Activated CD4-positive, alpha-beta T cell treated with anti-CD3 and anti-CD28 coated beads for 4 hours (primary cell): ENCODE measurements at places on chromosomes 2 and 18.

DNA sequence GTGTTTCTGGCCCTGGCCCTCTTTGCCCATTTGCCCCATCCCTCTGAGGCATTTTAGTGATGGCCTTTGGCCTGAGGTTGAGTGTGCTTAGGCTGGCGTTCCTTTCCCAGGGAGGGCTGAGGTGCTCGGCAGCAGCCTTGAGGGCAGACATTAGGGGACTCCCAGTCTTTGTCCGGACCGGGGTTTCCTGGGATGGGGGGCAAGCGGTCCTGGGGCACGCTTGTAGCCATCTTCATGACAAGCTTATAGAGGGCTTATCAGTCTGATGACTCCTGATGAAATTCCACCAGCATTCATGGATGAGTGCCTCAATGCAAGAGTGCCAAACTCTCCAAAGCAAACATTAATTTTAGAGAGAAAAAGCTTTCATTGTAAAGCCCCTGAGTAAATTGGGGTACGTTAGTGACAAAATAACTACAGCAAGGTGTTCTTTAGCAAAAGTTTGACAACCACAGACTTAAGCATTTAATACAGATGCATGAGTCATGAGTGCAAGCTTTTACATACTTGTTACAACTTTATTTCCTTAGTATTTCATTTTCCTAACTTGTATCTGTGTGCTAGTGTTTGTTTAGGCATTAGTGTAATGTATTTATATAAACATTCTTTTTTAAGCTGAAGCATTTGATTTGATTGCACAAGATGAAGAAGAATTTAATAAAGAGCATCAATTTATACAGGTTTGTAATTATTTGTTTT lies 45.6 kb downstream of the CEP192 start:
- DNase-seq: no peak

DNA sequence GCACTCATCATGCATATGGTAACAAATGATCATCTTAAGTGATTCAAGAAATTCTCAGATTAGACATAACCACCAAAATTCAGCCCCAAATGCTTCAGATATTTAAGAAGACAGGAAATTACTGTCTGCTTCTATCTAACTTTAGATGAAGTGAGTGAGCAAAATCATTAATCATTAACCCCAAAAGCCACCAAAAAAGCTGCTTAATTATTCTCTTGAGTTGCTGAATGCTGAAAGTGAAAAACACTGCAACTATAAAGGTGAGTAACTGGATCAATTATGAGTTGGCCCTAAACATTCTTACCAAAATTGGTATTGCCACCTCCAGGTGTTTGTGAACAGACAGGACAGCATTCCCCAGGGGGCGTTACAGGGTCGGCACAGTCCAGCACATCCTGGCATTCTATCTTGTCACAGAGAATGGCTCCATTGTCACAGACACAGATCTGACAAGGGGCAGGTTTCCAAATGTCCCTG lies 69.6 kb downstream of the COL5A2 start:
- no peak for DNase-seq

- DNase-seq: no peak
Measured at GRCh38 chr2:127225186-127225960, 5.3 kb upstream of the CYP27C1 start.

DNA sequence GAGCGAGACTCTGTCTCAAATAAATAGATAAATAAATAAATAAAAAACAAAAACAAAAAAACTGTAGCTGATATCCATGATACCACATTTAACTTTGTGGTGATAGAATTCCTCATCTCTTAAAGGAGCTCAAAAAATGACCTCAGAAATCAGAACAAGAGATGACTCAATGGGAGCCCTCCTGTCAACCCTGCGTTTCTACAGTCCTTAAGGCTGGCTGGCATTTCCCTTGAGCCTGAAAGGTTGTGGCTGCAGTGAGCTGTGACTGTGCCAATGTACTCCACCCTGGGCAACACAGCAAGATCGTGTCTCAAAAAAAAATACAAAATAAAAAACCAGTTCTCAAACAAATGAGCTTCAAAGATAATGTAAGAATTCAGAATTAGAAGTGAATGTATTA lies 40.4 kb downstream of the CHST9 start:
- no peak for DNase-seq

DNA sequence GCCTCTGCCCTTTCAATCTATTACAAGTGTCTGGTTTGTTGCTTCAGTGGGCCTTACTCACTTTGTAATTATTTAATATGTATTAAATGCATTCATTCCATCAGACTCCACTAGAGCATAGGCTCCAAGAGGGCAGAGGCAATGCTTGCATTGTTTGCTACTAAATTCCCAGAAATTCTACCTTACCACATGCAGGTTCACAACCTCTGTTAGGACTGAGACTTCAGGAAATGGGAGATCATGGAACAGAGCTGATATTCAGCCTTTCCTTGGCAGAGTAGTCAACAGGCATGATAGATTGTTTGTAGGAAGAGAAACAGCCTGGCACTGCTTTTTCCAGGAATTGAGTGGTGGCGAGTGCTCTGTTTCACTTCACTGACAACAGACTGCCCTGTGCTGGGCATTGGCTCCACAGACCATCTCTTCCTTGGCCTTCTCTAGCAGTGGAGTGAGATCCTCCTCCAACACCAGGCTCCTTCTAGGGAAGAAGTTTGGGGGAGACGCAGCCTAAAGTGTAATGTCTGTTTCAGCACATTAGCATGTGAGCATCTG lies 6.2 kb upstream of the MATN3 start:
- DNase-seq: no peak

DNA sequence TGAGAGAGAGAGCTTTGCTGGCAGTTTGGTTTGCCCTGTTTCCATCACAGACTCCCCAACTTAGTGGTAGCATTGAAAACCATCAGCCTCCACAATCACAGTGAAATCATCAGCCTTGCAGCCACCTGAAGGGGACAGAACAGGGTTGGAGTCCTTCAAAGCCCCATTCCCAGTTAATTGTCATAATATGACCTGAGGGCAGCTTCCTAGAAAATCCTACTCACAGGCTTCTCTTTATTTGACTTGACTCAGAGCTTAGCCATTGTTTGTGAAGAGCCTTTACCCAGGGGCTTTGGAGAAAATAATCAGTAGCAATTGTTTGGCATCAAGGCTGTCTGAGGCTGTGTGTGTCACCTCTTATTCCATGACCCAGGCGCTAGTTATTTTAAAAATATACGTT lies 308.7 kb downstream of the CBLN2 start:
- DNase-seq: no peak

DNA sequence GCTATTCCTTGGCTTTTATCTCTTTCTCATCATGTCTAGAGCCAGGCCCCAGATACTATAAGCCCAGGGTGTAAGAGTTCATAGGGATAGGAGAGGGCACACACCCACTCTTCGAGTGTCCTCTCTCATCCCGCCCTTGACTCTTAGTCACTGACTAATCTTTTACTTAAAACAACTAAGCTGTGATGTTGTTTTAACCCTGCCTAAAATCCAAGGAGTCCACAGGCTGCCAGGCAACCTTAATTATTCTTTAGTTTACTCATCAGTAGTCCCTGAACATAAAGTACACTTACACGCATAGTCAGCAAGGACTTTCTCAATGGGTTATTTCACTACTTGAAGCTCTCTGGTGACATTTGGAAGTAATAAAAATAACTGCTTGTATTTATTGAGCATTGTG lies 28.4 kb downstream of the GREB1L start:
- no peak for DNase-seq

DNA sequence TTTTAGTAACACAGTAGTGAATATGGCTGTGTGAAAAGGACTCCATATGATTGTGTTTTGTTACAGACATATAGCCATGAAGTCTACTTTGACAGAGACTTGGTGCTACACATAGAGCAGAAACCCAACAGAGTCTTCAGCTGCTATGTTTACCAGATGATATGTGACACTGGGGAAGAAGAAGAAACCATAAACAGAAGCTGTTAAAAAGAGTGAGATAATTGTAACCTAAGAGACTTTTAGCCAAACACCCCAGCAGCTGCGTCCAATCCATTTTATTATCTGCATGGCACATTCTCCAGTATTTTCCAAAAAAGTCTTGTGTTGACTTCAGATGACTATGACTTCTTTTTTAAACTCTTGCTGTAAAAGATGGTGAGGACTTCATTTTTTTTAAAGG lies 41.4 kb upstream of the CYBRD1 start:
- no peak for DNase-seq

DNA sequence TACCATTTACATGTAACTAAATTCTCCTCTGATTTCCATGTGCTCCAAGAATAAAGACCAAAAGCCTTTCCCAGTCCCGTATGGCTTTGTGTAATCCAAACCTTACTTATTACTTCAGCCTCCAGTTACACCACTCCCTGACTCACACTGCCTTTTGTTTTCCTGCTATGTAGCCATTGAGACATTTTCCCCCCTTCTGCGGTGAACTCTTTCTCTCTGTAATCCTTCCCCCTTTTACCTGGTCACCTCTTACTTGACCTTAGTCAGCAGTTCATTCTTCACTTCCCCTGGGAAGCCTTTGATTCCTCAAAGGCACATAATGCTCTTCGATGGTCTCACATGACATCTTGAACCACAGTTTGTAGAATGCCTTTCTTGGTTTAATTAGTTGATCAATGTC lies 256.0 kb upstream of the FANCL start:
- DNase-seq: no peak

DNA sequence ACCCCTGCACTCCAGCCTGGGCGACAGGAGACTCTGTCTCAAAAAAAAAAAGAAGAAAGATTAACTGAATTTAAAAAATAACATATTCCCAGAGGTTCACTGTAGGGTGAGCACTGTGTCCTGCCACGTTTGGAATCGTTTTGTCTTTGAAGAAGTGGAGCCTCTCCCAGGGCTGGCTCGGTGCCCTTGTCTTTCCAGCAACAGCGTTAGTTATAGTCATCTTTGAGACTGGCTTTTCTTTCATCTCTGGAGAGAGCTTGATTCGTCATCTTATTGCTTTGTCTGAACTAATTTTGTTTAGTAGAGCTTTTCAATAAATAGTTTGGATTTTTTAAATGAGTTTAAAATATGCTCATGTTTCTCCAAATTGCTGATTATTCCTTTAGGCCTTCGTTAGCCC lies 50.5 kb downstream of the IMPA2 start:
- DNase-seq: no peak

DNA sequence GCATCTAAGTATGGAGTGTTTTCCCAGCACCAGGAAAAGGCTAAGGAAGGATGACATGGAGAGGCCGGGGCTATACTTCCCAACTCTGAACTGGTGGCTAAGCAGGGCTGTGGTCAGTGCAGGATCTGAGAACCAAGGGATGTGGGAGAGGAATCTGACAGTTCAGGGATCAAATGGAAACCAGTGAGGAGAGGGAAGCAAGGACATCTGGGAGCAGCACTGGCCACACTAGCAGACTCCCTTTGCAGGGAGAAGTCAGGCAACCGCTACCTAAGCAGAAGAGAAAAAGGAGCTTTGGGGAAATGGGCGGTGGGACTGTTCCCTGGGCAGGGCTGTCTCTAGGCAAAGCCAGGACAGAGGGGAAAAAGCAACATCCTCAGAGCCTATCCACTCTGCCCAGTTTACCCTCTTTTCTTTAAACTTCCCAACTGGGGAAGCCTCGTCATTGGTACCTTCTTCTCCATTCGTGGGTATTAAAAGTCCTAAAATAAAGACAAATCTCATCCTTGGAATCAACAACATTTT lies 105.8 kb upstream of the MEIS1 start:
- no peak for DNase-seq

DNA sequence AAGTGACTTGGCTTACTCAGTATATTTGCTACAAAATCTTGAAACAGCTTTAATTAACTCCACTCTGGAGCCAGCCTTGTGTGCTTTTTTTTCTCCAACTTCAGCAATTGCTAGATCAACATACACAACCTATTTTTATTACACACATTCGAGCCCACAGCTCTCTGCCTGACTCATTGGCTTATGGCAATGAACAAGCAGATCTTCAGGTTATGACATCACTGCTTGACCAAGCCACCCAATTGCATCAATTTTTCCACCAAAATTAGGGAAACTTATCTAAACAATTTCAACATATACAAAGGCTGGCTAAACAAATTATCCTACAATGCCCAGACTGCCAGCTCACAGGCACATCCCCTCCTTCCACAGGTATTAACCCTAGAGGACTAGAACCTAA lies 39.6 kb upstream of the PDK1 start:
- DNase-seq: no peak

DNA sequence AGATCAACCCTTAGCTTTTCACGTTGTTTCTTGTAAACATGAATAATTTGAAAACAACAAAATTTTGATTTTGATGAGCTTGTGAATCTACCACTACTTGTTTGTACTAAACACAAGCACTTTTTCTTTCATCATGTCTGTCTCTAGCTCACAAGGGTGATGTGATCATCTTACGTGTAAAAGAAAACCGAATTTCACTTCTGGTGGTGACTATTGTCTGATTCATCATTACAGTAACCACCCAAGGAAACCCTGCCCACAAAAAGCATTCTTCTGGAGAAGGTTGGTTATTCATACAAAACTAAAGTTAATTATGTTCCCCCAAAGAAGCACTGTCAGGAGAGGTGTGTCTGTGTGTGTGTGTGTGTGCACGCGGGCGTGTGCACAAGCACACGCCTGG lies 285.4 kb downstream of the ZNF516 start:
- DNase-seq: no peak

DNA sequence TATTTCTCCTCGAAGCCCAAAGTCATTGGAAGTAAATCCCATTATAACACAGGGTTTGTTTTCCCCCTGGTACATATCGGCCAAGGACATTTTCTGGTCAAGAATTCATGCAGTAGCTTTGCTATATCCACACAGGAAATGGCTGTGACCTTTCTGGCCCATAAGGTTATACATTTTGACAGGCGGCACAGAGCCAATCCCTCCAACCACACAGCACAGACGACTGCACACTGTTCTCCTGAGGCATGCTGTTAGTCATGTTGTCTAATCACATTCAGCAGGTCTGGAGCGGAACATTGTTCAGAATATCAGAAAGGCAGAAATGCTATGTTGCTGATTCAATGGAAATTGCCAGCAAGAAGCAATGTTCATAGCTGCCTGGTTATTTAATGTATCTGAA lies 742.3 kb upstream of the SLC8A1 start:
- no peak for DNase-seq

DNA sequence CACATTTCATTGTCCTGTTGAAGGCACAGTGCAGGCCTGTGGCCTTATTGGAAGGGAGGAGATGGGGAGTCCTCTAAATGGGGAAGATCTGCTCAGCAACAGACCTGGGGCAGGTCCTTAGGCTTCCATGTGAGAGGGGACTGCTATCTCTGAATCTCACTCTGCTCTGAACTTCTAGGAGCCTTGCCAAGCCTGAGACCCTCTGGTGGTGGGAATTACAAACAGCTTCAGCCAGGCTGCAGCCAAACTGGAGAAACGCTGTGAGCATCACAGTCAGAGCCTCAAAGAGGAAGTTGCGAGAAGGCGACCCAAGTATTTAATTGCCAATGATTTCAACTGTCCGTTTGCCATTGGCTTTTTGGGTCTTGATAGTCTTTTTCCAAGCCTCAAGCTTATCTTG lies 66.8 kb upstream of the MC2R start:
- DNase-seq: no peak

- no peak for DNase-seq
Measured at GRCh38 chr2:146927080-146927711, 917.6 kb upstream of the ACVR2A start.

GRCh38 chr2:204892506-204893255 lies 347.4 kb downstream of the PARD3B start:
- DNase-seq: no peak

- DNase-seq: no peak
Measured at GRCh38 chr2:111667542-111668273, 216.3 kb downstream of the ANAPC1 start.
